ENCODE measurements at places on chromosomes 1 and 21.

GRCh38 chr1:200471739-200472138 is 61.9 kb upstream of the ZNF281 start:
- no peak for DNase-seq

- DNase-seq, result no peak
Observed at GRCh38 chr21:26425576-26425975, 147.5 kb downstream of the CYYR1 start.

- DNase-seq, result no peak
Observed at GRCh38 chr1:98482611-98483010, 178.9 kb upstream of the SNX7 start.

DNA sequence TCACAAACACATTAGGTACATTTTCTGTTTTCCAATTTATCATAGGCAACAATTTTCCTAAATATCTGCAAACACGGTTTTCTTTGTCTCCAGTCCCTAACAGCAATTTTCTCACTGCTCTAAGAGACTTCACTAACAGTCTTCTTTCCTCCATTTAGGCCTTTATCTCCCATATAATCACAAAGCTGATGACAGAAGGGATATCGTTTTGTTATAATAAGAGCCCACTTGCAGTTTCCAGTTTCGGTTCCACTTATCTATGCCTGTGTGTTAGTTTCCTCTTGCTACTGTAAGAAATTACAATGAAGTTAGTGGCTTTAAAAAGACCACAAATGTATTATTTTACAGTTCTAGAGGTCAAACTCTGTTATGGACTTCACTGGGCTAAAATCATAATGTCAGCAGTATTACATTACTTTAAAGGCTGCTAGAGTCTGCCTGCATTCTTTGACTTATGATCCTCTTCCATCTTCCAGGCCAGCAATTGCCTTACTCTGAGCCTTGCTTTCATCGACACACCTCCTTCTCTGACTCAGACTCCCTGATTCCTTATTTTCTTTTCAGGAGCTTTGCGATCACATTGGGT is 549.3 kb downstream of the NCAM2 start:
- no peak for DNase-seq

GRCh38 chr1:7420470-7421100 is 350.5 kb upstream of the VAMP3 start:
- DNase-seq, result no peak

- DNase-seq, result no peak
Observed at GRCh38 chr1:4331767-4332163, 322.6 kb upstream of the AJAP1 start.

DNA sequence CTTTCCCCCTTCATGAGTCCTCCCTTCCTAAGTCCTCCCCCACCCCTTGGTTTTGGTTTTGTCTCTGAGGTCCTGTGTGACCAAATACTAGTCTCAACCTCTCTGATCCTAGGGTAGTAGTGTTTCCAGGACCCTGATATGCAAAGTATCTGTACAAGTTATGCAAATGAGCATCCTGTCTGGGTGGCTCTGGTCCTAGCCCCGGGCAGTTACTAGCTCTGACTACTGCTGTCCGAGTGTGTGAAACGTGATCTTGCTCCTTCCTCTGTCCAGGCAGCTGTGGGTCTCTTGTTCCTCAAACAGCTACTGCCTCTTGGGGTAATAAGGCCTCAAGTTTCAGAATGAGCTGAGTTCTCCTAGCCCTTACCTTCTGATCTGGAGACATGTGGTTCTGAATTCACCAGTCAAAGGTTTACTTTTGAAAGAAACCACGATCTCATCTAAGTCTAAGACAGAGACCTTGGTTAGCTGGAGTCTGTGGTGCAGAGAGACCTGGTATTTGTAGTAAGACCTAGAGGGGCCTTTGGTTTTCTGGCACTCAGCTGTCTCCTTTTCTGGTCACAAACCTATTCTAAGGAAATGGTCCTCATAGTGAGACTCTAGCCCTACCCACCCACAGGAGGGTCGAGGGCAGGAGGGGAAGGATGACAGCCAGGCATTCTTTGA is 31.0 kb upstream of the IL19 start:
- DNase-seq, result no peak

- no peak for DNase-seq
Observed at GRCh38 chr1:30194741-30195423, 528.5 kb downstream of the MATN1 start.

Data from stimulated activated CD4-positive, alpha-beta T cell treated with anti-CD3 and anti-CD28 coated beads, Interleukin-1b, Interleukin-23, amount 100 ng/mL, for 1 hour (primary cell).